ENCODE measurements at places on chromosomes 6 and 20.
A peak's percentile ranks its signal among the peaks of the same experiment; 100 is the strongest.

DNA sequence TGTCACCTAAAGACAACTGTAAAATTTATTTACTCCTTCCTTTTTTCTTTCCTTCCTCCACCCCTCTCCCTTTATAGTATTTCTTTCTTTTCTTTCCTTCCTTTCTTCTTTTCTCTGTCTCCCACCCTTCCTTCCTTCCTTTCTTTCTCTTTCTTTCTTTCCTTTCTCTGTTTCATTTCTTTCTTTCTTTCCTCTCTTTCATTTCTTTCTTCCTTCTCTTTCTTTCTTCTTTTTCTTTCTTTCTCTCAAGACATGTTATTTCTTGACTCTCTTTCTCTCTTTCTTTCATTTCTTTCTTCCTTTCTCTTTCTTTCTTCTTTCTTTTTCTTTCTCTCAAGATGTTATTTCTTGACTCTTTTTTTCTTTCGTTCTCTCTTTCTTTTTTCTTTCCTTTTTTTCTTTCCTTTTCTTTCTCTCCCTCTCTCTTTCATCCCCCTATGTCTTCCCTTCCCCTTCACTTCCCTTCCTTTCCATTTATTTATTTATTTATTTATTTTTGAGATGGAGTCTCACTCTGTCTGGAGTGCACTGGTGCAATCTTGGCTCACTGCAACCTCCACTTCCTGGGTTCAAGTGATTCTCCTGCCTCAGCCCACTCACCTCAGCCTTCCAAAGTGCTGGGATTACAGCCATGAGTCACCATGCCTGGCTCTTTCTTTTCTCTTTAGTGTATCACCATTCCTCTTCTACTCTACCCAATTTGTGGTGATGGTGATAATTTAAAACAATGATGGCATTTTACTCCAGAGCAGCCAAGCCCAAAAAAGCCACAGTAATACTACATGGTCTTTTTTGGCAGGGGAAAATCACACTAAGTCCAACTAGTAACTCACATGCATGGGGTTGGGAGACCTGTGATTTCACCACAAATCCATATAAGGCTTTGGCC is 188.2 kb downstream of the ADGRG6 start:
- DNase-seq = no peak

GRCh38 chr6:53107091-53107490 is 41.5 kb downstream of the GCM1 start:
- DNase-seq = no peak

DNA sequence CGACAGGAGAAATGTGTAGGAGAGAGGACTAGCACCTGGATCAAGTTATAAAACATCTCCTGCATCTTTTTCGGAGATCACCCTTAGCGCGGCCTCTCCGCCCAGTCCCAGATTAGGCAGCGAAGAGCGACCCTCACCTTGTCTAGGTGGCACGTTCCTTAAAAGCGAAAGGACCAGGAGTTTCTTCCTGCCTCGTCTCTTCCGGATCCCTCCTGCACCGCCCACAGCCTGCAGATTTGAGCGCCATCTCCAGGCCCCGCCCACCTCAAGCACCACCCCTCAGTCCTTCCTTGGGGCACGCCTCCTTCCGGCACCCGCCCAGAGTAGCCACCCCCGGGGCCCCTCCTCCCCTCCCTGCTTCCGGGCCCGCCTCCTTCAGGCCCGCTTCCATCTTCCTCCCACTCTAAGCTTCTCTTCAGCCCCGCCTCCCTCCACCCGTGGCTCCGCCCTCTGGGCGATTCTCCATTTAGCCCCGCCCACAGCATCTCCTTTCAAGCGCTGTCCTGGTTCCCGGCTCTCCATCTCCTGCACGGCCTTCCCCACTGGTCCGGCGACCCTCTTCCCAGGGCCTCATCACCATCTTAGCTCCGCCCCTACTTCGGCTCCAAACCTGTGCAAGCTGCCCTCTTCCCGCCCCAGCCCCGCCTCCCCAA is 662 bp upstream of the RALY start:
- peak; percentile 99 for DNase-seq

GRCh38 chr6:108697561-108698161 is 136.9 kb downstream of the FOXO3 start:
- no peak for DNase-seq

GRCh38 chr6:112571488-112572270 is 224.5 kb downstream of the RFPL4B start:
- DNase-seq = no peak

DNA sequence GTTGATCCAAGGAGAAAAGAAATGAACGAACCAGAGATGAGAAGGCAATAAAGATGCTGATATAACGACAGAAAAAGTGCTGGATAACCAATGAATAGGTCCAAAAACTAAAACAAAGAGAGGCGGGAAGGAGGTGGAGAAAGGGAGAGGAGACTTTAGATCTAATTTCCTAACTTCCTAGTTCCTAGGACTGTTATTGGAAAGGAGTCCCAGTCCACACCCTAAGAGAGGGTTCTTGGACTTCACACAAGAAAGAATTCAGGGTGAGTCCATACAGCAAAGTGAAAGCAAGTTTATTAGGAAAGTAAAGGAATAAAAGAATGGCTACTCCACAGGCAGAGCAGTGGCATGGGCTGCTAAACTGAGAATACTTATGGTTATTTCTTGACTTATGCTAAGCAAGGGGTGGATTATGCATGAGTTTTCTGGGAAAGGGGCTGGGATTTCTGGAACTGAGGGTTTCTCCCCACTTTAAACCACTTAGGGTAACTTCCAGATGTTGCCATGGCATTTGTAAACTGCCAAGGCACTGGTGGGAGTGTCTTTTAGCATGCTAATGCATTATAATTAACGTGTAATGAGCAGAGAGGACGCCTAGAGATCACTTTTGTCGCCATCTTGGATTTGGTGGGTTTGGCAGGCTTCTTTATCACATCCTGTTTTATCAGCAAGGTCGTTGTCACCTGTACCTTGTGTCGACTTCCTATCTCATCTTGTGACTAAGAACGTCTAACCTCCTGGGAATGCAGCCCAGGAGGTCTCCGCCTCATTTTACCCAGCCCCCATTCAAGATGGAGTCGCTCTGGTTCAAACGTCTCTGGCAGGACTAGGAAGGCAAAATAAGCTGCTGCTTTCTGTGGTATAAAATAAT is 60.9 kb upstream of the RBM24 start:
- no peak for DNase-seq

DNA sequence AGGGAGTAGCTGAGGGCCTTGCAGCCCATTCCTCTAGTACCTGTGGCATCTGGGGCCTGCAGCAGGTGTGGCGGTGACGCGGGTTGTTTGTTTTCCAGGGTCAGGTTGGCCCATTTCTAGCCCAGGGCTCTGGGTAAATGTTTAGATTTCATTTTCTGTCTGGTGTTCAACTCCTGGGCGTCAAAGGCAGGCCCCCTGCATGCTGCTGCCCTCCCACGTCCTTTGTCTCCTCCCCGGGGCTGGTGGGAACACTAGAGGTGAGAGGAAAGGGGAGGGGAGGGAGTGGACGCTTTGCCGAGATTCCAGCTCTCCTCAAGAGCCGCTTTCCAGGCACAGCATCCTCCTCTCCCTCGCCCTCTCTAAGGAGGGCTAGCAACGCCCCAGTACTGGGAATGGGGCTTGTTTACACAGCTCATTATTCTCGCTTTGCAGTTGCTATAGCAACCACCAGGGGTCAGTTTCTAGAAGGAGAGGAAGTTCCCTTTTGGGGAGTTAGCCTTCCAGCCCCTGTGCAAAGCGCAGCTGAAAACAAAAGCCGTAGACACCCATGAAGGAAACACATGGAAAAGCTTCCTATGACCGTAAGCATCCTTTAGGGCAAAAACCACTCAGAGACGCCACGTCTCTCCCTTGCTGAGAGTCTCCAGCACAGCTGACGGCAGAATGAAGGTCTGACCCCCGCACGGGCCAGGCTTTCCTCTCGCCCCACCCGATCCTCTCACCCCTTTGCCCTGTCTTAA is 170.6 kb downstream of the LY86 start:
- no peak for DNase-seq

Data from T-cell (primary cell).